ENCODE measurements at places on chromosomes 6 and 20.

DNA sequence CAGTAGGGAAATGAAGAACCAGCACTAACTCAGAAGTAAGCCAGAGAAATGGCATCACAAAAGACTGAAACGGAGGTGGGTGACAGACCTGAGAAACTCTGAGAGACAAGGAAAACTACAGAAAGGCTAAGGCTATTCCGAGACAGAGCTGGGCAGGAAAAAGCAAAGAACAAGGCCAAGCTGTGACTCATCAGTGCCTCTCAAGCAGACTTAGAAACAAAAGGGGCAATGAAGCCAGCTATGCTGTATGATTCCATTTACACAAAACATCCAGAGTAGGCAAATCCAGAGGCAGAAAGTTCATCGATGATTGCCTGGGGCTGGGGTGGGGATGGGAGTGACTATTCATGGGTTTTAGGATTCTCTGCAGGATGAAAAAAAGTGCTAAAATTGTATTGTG, 50.0 kb downstream of the SLC23A2 start:
- DNase-seq = peak; percentile 87

DNA sequence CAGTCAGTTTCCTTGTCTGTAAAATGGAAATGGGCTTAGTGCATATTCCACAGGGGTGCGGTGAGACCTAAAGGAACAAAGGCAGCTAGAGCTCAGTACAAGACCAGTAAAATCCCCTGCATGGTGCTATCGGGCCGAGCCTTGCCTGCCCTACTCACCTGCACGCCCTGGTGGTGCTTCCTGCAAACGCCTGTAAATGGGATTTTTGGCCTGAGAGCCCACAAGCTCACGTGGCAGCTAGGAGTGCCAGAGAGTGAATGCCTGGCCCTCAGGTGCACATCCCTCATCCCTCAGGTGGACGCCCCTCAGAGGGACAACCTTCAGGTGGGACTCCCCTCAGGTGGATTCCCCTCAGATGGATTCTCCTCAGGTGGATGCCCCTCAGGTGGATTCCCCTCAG, 48.0 kb upstream of the VSX1 start:
- no peak for DNase-seq

GRCh38 chr6:12371151-12371550, 81.0 kb downstream of the EDN1 start:
- DNase-seq = no peak

- no peak for DNase-seq
Measured at GRCh38 chr6:111274593-111275217, 187.4 kb downstream of the SLC16A10 start.

DNA sequence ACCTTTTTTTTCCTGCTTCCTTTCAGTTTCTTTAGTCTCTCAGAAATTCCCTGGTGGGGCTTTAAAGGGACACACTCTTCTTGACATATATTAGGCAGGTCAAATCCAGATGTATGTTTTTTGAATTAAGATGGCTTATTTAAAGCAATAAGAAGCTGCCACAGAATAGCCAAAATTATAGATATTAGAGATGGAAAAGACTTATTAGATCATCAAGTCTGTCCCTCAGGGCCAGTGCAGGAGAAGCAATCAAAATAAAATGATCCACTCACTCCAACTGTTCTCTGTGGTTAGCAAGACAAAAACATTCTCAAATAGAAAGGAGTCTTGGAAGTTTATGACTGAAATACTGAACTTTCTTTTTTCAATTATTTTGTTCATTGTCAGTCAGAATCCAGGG, 462.8 kb downstream of the CDC5L start:
- DNase-seq = no peak

DNA sequence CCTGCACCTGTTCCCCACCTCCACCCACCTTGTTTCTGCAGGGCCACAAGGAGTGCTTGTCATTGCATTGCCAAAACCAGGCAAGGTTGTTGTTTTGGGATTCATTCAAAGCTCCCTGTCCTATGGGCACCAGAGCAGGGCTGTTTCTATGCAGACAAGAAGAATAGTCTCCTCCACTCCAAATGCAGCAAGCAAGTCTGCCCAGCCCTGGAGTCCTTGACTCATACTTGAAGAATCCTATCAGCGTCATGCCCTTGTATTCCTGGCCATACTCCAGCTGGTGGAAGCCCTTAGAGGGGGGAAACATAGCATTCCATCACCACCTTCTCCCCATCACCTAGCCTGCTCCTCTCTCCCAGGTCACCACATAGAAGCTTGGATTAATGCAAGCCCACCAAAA, 145.3 kb upstream of the ECI2 start:
- DNase-seq = peak; percentile 88
